ENCODE measurements at places on chromosomes 11 and 22.
A peak's percentile ranks its signal among the peaks of the same experiment; 100 is the strongest.

GRCh38 chr22:28116219-28116673 is 197.2 kb upstream of the PITPNB start:
- no peak for DNase-seq

GRCh38 chr22:30425616-30426387 is at the start of gene MTFP1:
Gene MTFP1, plus strand, starts transcription at chr22:30425768. Its CDS starts 112 bp downstream, at chr22:30425880.
- DNase-seq = peak; percentile 83

DNA sequence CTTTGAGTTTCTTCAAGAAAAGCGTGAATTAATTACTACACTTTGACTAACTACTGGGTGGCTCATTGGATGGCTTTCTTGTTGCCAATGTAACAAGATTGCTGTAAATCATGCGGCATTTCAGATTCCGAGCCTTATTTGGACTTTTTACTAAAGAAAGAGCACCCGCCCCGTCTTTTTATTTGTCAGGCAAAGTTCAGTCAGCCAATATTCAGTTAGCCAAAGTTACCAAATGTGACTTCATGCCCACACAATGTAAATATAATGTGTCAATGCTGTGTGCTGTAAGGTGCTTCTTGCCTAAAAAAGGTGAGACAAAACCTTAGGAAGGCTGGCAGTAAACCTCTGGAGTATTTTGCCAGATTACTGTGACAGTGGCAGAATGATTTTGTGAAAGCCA is 14.8 kb downstream of the FLI1 start:
- DNase-seq = no peak

DNA sequence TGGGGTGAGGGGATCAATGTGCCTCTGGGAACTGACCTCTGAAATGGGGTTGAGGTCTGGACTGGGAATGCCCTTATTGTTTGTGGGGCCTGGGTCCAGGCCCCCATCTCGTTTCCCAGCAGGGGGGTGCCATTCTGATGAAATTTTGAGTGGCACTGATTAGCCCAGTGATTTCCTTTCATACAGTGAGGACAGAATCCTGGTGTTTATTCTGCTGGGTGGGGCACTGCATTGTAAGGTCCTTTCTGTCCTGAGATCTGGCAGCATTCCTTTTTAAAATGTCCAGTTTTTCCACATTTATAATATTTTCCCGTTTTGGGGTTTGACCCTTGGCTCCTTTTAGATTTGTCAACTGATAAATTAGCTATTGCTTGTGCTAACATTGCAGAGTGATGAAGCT is 27.1 kb downstream of the OR10A6 start:
- DNase-seq = no peak
